Cortex of kidney (tissue), 1 donor: ENCODE measurements at places on chromosomes 7 and 10.

GRCh38 chr7:3431306-3431705, 130.3 kb downstream of the SDK1 start:
- no peak for DNase-seq

DNA sequence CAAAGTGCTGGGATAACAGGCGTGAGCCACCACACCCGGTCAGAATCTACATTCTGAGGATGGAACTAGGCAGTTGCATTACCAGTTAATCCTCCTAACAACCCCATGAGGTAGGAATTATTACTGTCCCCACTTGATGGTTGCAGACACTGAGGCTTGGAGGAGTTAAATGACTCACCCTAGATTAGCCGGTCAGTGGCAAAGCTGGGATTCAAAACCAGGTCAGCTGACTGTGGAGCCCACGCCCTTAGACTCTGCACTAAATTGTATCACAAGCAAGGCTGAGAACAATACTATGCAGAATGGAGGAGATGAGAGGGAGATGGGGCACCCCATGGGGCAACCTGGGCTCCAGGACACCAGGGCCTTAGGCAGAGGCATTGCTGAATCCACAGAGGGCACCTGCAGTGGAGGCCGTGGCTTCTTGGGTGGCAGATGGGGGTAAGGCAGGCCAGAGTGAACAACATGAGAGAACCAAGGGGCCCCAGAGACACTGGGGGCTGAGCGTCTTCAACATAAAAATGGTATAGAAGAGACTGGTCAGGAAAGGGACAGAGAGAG, 723.4 kb downstream of the PARD3 start:
- DNase-seq, result no peak

DNA sequence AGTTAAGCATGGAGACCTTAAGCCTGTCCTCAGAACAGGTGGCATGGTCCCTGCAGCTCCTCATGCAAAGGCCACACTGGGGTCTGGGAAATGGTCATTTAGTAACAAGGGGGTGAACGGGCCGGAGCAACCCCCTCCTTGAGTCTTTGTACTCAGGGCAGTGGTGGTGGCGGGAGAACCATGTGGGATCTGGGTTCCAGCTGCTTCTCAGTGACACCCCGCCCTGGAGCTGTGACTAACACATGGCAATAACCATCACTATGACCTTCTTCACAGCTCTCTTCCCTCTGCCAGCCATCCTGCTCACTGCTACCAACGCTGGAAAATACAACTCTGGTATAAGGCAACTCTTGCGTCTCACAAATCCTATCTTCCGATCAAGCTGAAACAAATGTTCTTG, 203.4 kb upstream of the FRMD4A start:
- no peak for DNase-seq

DNA sequence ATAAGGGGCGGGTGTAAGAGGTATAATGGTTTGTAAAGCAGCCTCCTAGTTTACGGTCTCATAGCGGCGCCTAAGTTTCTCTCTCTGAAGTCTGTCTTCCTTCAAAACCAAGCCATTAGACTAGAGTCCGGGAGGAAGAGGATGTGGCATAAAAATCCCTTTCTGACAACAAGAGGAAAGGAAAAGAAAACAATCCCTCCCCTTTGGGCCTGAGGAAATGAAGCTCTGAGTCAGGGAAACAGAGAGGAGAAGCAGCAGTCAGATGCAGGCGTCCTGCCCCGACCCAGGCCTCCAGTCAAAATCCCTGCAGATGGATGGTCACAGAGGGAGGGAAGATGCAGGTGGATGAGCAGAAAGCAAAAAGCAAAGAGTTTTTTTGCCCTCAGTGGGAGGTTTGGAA, 23.7 kb downstream of the PARP12 start:
- DNase-seq, result no peak

DNA sequence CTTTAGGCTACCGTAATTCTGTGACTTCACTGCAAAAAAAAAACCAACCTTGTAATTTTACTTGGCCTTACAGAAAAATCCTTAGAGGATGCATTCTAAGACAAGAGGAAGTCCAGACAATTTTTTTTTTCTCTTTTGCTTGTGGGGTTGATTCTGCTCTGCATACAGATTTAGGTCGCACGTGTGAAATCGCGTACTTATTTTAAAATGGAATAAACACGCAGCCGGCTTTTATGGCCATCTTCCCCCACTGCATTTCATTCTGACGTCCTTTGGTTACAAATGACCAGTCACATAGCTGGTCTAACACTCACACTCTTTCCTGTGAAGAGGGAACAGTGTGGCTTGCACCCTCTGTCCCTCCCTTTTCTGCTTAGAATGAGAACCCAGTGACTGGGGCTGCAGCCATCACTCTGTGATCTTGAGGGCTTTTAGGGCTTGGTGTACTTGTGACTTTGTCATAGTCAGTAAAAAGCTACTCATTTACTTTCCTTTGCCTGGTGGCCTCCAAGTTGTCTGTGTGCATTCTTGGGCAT, 63.6 kb upstream of the CARD11 start:
- DNase-seq, result no peak
